Stimulated activated CD4-positive, alpha-beta T cell treated with anti-CD3 and anti-CD28 coated beads, TNF-alpha, amount 100 ng/mL, for 48 hours (primary cell): ENCODE measurements at places on chromosomes 5 and 9.

- DNase-seq, result no peak
Measured at GRCh38 chr5:79181419-79182022, 54.4 kb upstream of the JMY start.

GRCh38 chr5:1064383-1065142 lies 47.3 kb downstream of the SLC12A7 start:
- no peak for DNase-seq

DNA sequence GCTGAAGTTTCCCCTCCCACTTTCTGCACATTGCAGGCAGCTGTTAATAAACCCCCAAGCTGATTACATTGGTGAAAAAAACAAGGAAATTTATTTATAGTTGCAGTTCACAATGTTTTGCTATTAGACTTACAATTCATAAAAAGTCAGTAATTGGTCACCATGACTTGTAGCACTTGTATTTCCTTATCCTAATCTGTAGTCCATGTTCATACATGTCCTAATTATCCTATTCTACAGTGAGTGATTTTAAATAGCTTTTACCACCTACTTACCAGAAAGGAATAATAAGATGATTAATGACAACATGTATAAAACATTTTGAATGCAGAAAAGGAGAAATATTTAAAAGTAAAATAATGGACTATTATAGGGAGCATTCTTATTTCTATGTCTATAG lies 760.0 kb upstream of the RIOK2 start:
- no peak for DNase-seq

DNA sequence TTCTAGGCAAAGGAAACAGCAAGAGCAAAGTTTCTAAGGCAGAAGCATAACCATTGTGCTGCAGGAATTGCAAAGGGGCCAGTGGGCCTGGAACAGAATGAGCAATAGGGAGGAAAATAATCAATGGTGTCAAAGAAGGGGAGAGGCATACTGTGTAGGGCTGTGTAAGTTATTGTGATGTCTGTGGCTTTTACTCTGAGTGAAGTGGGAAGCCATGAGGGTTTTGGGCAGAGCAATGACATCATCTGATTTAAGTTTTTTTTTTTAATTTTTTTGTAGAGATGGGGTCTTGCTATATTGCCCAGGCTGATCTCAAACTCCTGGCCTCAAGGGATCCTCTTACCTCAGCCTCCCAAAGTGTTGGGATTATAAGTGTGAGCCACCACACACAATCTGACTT lies 64.6 kb upstream of the PPP2CA start:
- no peak for DNase-seq

- DNase-seq, result no peak
Measured at GRCh38 chr9:34098307-34098706, 28.2 kb downstream of the DCAF12 start.

DNA sequence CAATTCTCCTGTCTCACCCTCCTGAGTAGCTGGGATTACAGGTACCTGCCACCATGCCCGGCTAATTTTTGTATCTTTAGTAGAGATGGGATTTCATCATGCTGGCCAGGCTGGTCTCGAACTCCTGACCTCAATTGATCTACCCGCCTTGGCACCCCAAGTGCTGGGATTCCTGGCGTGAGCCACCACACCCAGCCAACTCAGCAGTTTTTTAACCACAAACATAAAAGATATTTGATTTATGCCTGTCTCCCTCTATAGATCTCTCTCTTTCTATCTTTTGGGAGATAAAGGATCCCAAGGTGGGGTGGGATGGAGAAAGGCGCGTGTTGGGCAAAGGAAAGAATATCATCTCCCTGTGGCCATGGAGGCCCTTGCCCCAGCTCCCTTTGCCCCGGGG lies 26.8 kb downstream of the NR4A3 start:
- DNase-seq, result no peak

- DNase-seq, result no peak
Measured at GRCh38 chr9:15144622-15145061, 162.4 kb downstream of the TTC39B start.

DNA sequence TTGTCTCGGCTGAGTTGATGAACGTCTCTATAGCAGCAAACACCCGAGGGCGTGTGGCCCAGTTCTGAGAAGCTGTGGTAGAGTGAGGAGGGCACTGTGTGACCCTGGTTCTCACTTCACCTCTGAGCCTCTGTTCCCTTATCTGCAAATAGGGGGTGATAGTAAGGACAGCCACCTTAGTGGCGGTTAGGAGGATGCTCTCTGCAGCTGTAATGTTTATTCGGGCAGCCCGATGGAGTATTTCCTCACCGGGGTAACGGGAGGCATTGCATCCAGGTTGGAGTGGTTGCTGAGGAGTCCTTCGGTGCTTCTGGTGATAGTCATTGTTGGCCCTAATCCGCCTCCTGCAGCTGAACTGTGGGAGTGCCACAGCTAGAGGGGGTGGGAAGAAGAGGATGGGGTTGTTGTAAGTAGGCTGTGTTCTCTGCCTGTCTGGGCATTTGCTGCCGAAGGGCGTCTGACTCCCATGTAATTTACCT lies 13.9 kb downstream of the PRRC2B start:
- no peak for DNase-seq

DNA sequence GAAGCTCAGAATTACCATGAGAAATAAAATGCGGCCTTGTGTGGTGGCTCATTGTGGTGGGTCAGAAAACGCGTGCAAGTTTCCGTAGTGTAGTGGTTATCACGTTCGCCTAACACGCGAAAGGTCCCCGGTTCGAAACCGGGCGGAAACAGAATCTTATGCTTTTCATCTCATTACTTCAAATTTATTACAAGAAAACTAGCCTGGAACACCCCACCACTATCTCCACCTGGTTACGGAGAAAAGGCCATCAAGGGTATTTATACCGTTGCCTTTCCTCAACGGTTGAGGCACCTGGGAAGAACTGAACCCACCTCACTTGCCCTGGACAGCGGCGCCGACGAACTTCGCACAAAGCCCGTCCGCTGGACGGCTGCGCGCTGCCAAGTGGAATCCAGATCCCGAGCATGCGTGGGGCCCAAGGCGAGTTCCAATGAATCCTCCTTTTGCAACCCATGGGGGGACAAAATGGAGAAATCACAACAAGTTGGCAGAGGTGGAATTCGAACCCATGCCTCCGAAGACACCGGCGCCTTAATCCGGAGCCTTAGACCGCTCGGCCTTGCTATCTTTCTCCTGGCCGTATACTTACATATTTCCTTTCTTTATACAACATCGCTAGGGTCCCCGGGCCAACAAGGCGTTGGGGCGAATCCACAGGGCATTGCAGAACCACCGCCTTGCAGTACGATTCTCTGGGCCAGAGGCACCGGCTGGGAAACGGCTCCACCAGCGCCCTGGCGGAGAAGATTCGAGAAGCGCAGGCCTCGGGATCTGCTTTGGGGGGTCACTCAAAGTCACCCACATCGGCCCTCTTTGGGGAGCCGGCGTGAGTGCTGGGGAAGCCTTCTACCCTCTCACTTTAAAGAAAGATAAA lies 16.9 kb downstream of the OR2V2 start:
- DNase-seq, result no peak

GRCh38 chr5:151020304-151021110 lies at the start of gene GPX3:
TSS of gene GPX3 (plus strand) at chr5:151020591. CDS start at chr5:151020655, 64 bp downstream.
- DNase-seq, result no peak

DNA sequence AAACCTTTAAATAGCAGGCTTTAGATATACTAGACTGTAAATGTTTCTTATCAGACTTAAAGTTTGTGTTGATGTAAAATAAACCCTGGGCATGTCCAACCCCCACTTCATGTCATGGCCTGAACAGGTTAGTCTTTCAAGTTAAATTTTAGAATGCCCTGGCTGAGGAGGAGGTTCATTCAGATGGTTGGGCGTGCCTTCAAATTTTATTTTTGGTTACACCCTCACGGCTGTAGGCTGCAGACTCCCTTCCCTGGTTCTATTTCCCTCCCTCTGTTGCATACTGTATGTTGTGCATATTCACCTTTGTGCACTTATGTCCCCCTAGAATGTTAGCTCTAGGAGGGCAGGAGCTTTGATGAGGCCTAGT lies 5.3 kb upstream of the BICD2 start:
- no peak for DNase-seq

GRCh38 chr5:50807661-50808060 lies 141.2 kb downstream of the PARP8 start:
- DNase-seq, result no peak

GRCh38 chr5:31392061-31392460 lies 139.8 kb downstream of the DROSHA start:
- DNase-seq, result no peak

DNA sequence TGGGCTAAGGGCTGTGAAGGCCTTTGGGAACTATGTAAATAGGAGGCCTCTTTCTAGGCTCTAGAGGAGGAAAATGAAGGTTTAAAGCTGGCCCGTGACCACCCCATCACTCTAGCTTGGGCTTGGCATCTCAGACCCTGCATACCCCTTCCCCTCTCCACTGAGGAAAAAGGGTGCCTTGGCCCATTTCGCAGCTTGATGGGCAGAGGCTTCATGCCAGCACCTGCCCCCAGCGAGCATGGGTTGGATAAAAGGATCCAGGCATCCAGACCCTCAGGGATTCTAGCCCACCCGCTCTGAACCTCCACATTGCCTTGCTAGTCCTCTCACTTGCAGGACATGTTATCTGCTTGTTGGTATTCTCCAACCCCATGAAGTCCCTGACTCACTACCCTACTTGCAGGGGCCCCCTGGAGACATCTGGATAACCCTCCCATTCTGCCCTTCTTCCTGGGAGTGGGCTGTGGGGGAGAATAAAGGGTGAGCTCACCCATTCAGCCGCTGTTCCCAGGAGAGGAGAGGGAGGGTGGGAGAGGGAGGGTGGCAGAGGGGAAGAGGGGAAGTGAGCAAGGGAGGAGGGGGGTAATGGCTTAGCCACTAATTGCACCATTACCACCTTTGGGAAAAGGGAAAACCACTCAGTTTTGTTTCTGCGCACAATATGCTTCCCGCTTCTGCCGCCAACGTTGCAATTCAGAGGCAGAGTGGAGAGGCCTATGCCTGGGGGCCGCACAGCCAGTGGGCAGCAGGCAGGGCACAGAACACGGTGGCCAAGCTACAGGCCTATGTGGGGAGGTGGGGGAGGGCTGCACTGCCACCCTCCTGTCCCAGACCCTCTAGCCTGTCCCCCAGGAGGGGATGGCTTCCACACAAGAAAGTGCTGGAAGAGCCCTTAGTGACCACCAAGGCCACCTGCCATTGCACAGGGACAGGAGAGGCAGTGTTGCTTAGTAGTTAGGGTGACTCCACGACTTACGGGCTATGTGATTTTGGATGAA lies 2.1 kb upstream of the CAMK2A start:
- no peak for DNase-seq

DNA sequence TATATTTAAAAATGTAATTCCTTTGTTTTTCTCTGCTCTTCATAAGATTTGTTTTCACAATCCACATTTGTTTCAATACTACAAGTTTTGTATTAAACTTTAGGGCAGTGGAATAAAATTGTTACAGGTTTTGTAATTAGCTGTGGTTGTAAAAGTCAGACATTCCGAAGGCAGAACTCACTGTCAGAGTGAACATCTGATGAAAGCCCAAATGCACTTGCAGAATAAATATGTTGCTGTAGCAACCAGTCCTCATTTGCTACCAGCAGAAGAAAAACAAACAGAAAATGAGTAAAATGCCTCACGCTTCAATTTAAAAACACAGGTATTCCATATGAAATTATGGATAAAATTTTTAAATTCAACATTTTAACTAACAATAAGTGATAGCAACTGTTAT lies 740.1 kb upstream of the FAM174A start:
- DNase-seq, result no peak

GRCh38 chr9:12289711-12290110 lies 403.5 kb upstream of the TYRP1 start:
- DNase-seq, result no peak

DNA sequence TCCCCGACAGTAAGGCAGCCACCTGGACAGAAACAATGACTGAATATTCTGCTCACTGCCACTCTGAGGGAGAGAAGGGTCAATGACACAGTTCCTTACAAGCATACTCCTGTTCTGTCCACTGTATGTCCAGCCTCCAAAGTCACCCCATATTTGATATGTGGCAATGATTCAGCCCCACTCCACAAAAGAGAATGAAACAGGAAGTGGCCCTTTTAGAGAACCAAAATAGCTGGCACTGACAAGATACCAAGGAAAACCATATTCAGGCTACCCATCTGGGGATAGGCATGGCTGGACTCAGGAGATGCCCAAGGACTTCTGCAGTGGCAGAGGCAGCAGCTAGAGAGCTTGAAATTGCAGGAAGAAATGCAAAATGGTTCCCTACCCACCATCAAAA lies 12.8 kb upstream of the GFRA3 start:
- no peak for DNase-seq

- DNase-seq, result no peak
Measured at GRCh38 chr9:87464110-87464991, 33.3 kb upstream of the DAPK1 start.

- DNase-seq, result no peak
Measured at GRCh38 chr9:82331079-82331478, 342.5 kb downstream of the SPATA31D1 start.

GRCh38 chr5:154829589-154830218 lies 20.7 kb downstream of the FAXDC2 start:
- peak; percentile 25 for DNase-seq

DNA sequence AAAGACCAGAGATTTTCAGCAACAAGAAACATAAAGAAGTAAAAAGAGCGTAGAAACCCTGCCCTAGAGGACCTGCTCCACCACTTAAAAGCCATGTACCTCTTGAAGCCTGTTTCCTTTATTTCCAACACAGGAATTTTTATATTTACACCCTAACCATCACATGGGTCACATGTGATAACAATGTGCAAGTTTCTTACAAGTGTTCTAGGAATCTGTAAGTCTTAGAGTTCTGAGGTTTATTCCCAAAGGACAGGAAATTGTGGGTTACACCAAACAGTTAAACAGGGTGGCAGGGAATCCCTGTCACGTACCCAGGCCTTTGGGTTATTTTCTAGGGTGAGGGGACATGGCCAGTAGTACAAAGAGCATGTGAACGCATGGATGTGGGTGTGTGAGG lies 108.6 kb upstream of the CCDC152 start:
- DNase-seq, result no peak

- no peak for DNase-seq
Measured at GRCh38 chr5:132428147-132428482, 58.6 kb downstream of the SLC22A5 start.

DNA sequence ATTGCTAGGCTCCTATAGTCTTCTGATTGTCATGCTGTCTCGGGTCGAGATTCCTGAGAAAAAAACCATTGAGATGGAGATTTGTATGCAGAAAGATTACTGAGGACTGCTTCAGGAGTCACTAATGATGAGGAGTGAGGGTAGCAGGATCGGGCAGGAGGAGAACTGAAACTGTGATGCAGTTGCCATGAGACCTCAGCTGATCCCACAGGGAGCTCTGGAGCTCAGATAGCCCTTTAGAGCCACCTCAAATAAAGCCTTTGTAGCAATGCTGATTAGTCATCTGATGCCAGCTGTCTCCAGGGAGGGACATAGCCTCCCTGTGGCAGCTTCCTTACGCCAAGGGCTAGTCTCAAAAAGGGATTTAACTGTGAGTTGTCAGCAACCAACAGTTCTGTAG lies 256.9 kb downstream of the DMAC1 start:
- DNase-seq, result no peak

- DNase-seq, result no peak
Measured at GRCh38 chr9:138010861-138011260, 133.3 kb downstream of the CACNA1B start.

DNA sequence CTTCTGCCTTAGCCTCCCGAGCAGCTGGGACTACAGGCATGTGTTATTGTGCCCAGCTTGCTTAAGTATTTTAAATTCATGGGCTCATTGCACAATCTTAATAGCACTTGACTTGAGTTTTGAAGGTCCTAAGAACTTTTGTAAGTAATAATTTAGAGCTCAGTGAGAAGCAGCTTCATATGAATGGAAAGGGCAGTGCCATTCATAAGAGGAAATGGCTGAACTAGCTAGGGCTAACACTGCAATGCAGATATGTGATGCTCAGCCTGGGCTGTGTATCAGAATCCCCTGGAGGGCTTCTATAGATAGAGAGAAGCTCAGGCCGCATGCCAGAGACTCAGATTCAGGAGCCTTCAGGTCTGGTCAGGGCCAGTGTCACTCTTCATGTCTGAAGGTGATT lies 295.5 kb upstream of the DAP start:
- no peak for DNase-seq
